GM12865 (cell line): ENCODE measurements at places on chromosomes 7 and 10.

DNA sequence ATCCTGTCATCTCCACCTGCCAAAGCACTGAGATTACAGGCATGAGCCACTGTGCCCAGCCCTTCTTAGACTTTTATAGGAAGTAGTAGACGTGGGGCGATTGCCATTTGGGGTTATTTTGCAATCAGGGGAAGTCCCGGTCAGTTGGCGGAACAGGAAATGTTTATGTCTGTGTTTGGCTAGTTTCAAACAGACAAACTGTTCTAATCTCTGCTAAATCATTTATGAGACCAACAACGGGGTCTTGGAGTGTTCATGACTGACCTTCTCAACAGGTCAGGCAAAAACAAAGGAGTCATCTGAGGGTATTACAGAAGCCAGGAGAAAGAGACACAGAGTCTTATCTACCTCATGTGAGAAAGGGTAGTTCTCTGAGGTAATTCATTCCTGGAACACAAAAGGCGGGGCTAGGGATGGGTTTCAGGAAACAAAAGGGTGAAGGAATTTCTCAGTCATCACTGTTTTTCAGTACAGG is 6.6 kb upstream of the TPK1 start:
- DNase-seq: peak; percentile 66

GRCh38 chr7:32658034-32658433 is 162.7 kb downstream of the AVL9 start:
- DNase-seq: peak; percentile 6

- peak; percentile 57 for DNase-seq
Measured at GRCh38 chr7:139034855-139035585, 822 bp downstream of the ZC3HAV1L start.

GRCh38 chr7:98619450-98620321 is 2.6 kb downstream of the NPTX2 start:
- DNase-seq: no peak

GRCh38 chr10:12720217-12720981 is 281.1 kb downstream of the CCDC3 start:
- no peak for DNase-seq
